ENCODE measurements at places on chromosomes 3 and 15.

DNA sequence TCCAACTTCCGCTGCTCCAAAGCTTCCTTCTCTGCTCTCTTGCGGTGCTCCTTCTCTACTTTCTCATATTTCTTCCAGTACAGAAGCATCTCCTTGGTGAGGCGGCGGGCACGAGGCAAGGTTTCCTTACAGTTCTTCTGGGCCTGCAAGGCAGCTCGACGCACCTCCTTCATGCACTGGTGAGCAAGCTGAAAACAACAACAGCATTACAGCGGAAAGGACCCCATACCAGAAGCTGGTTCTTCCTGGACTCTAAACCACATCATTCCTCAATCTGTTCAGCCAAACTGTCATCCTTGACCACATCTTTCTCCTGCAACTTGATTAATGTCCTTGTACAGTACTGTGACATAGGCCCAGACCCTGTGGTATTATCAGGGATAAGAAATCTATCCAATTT, 36.4 kb downstream of the INO80 start:
- no peak for DNase-seq

GRCh38 chr3:52238761-52239701, at the start of gene TWF2:
Gene TWF2, minus strand, starts transcription at chr3:52239158. Its CDS starts 142 bp downstream, at chr3:52239016.
- DNase-seq, result peak; percentile 92

DNA sequence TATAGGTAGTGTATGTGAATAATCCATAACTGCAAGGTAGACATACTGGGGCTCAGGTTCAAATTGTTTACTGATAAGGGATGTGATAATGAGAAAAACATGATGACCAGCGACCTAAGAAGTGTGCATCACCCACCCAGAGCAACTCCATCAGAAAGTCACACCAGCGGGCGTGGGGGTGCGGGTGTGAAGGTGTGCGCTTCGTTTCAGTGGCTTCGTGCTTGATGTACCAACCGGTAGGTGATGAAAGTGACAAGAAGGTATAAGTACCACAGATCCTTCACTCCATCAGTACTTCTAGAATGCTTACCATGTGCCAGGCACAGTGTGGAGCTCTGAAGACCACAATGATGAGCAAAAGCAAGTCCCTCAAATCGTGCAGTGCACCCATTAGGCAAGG, 11.2 kb downstream of the ANP32A start:
- DNase-seq, result no peak

DNA sequence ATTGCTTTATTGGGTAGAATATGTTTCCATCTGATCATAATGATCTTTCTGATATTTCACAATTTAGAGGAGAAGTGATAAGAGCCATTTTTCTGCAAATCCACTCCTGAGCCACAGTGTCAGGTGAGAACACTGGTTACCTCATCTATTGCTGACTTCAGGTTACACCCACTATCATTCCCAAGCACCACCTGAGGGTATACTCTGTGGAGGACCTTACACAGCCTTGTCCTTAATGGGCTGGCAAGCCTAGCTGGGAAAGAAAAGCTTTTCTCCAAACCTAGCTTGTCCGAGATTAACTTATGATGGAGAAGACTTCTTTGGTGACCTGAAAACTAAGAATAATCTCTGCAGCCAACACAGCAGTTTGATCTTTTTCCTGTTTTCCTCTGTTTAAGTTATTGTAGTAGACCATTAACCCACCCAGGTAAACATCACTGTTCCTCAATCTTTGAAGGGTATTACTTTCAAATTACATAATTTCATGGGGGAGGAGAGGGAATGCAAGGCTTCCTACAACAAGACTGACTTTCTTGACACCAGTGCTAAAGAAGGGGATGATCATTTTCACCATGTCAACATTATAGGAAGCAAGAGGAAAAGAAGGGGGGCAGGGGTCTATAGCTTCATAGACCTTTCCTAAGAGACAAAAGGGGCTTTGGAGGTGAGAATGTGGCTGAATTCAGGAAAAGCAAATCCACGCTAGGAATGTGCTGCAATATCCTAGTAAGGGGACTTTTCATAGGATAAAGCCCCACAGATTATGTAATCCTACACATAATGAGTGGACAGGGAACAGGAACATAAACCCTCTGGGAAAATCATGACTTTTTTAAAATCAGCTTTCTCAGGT, 1.7 kb downstream of the NCEH1 start:
- DNase-seq, result no peak

- DNase-seq, result no peak
Measured at GRCh38 chr3:193194371-193194770, 46.7 kb upstream of the PLAAT1 start.
